Right renal pelvis (tissue), 4 donors: ENCODE measurements at places on chromosomes 7 and 10. TPM values are rescaled to one million over a fixed set of nuclear protein-coding genes. Genes with fewer than 3 reads are reported as not detected.

ANKRD16 gene
- polyA plus RNA-seq: 10.0 TPM

TMEM178B gene
- polyA plus RNA-seq: 0.40 TPM

FAM24B gene
- polyA plus RNA-seq: 4.6 TPM

CHST12 gene
- polyA plus RNA-seq: 9.4 TPM

C7orf57 gene
- 0.69 TPM for polyA plus RNA-seq

NFE2L3 gene
- 37.8 TPM for polyA plus RNA-seq

MMRN2 gene
- 26.7 TPM for polyA plus RNA-seq

TDRD1 gene
- polyA plus RNA-seq: 0.04 TPM

YWHAG gene
- polyA plus RNA-seq: 139 TPM

DNA sequence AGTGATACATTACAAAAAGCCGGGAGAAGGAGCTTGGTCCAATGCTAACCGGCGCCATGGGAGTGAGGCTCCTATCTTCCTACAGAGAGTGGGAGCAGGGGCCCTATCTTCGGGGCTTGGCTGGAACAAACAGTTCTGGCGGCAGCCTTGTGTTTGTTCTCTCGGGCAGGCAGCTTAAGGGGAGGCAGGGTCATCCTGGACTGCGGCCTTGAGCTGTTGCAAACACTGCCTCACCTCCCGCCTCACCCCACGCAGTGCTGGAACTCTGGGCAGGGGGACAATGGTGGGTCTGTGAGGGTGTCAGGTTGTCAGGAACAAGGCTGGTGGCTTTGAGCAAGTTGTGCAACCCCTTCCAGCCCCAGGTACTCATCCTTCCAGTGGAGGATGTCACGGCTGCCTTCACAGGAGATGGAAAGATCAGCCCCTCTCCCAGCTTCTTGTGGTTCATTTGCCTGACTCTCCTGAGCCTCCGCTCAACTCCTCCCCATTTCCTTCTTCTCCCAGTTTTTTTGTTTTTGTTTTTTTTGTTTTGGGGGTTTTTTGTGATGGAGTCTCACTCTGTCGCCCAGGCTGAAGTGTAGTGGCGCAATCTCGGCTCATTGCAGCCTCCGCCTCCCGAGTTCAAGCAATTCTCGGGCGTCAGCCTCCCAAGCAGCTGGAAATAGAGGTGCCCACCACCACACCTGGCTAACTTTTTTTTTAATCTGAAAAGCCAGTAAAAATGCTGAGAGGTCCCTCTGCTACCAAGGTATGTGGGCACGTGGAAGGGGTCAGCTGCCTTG is 57.4 kb downstream of the SPOCK2 start:
- no peak for DNase-seq

GRCh38 chr7:133815611-133816210 is 311.4 kb upstream of the LRGUK start:
- DNase-seq: no peak

DNA sequence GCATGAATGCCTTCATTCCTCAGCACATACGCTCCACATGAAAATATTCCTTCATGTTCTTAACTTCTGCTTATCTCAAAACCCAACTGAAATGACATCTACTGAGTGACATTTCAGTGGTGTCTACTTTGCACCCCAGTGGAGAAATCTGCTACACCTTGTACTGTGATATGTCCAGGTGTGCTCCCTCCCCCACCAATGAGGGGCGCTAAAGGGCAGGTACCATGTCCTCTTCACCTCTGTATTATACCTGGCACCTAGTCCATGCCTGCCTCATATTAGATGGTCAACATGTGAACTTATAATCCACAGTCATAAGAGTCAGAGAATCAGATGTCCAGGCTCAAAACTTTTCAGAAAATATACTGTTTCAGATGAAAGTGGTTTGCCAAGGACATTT is 2.1 kb downstream of the PAXIP1 start:
- no peak for DNase-seq

DNA sequence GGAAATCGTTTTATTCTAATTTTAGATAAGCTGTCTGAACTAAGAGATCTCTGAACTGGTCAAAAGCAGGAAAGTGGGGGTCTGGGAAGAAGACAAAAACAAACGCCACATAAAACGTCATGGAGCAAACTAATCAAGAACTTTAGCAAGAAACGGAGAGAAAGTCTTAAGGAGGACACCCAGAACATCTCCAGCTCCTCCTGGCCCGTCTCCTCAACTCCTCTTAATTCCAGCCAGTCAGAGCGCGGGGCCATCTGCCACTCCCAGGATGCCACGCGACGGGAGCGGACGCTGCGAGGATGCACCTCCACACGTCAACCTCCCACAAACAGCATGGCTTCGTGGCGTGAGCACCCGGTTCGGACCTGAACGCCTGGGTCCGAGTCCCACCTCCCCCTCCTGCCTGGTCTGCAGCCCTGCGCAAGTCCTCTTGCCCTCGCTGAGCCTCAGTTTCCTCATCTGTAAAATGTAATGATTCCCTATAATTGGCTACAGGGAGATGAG is 598 bp downstream of the MMS19 start:
- DNase-seq: no peak

- DNase-seq: no peak
These were observed 64.8 kb downstream of the FAM53B start for GRCh38 chr10:124679401-124679800.

DNA sequence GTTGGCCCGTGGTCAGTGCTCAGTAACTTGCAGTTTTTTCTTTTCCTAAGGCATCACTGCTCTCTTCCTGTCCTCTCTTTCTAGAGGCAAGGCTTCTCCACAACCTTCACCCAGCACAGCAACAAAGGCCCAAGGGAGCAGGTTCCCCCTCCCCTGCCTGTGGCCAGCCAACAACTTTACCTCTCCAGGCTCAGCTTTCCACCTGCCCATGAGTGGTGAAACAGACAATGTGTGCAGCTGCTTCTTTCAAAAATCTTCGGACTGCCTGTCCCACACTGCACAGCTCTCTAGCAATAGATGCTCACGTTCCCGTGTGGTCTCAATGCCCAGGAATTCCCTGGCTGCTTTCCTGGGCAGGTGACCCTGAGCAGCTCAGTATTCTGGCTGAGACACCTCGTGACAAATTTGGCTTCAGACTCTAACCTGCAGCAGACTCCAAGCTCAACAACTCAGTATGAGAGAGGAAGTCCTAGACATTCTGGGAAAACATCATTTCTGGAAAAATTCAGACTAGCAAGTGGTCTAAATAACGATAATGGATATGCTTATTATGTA is 28.9 kb upstream of the TMEM72 start:
- DNase-seq: no peak

GRCh38 chr10:111018021-111018420 is 58.8 kb upstream of the ADRA2A start:
- DNase-seq: no peak

GRCh38 chr10:34145715-34146114 is 669.4 kb downstream of the PARD3 start:
- no peak for DNase-seq
